ENCODE measurements at places on chromosomes 11 and 22. TPM values are rescaled to one million over a fixed set of nuclear protein-coding genes. Genes with fewer than 3 reads are reported as not detected.

BCR gene
- total RNA-seq, result 47.4 TPM

IL18 gene
- total RNA-seq, result not detected

RFPL1 gene
- not detected for total RNA-seq

AMOTL1 gene
- total RNA-seq, result 5.4 TPM

OR8A1 gene
- total RNA-seq, result not detected

SLC17A6 gene
- total RNA-seq, result not detected

FGF3 gene
- total RNA-seq, result not detected

GRCh38 chr11:128884703-128885338 lies 6.3 kb upstream of the KCNJ5 start:
- peak; percentile 90 for DNase-seq

DNA sequence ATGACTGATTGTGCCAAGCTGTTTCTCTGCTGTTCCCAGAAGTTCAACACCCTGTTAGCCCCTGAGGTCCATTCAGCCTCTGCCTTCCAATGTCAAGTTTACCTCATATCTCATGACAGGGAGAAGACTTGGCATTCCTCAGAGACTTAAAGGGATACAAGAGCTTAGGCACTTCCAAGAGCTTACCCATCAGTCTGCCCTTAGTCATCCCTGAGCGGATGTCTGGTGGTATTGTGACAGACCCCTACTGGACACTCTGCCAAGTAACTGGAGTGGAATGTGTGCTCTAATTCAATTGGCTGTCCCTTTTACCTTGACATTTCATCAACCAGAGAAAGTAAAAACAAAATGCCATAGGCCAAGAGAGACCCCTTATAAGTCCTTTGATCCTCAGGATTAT lies 151.5 kb downstream of the AASDHPPT start:
- no peak for DNase-seq

- DNase-seq, result no peak
Observed at GRCh38 chr22:45462034-45462655, 40.5 kb upstream of the FBLN1 start.

DNA sequence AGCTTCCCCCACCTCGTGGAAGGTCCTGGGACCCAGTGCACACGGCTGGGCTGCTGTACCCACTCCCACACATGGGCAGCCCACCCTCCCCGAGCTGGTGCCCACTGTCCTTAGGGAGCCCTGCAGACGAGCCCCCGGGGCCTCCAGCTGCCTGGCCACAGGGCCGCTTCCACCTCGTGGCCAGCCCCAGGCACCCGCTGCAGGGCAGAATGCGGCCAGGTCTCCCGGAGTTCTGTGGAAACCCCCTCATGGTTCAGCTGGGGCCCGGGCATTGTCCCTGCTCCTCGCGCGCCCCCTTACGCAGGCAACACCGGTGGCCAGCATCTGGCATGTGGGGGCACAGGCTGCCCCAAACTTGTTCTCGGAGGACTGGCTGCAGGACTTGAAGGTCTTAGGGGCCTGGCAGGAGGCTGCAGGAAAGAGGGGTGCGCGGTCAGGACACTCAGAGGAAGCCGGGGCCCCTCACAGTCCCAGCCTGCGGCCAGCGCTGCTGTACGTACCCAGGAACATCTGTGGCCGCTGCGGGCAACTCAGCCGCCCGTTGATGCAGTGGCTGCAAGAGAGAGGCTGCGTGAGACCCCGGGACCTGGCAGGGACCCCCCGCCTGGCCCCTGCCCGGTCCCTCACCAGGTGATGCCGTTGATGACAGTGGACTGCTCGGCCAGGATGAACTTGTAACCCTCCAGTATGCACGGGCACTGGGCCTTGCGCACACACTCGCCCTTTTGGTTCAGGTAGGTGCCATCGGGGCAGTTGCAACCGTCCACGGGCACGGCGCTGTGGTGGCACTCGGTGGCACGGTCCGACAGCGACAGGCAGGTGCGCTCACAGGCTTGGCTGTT lies 9.7 kb downstream of the MUC6 start:
- no peak for DNase-seq

- DNase-seq, result peak; percentile 59
Observed at GRCh38 chr22:11066458-11067285, 4461.3 kb upstream of the OR11H1 start.

DNA sequence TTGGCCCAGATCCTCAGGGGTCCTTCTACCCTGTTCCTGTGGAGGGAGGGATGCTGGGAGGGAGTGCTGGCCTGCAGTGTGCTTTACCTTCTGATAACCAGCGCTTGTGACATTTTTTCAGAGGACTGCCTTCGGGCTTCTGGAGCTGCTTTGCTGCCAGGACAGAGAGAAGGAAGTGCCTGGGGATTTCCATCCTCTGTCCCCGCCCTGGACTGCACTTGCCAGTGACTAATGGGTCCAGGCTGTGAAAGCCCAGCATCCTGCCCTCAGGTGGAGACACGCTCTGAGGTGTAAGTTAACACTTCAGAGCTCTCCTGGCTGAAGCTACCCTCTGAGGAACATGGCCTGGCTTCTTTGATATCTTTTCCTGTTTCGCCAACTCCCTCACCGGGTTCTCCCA lies 158.7 kb upstream of the SYT13 start:
- DNase-seq, result peak; percentile 54

GRCh38 chr11:11177156-11177808 lies 175.8 kb downstream of the CSNK2A3 start:
- peak; percentile 45 for DNase-seq

- DNase-seq, result no peak
Observed at GRCh38 chr11:18352581-18352980, 30.2 kb downstream of the GTF2H1 start.

- no peak for DNase-seq
Observed at GRCh38 chr11:105610871-105611571, 1.1 kb downstream of the GRIA4 start.

DNA sequence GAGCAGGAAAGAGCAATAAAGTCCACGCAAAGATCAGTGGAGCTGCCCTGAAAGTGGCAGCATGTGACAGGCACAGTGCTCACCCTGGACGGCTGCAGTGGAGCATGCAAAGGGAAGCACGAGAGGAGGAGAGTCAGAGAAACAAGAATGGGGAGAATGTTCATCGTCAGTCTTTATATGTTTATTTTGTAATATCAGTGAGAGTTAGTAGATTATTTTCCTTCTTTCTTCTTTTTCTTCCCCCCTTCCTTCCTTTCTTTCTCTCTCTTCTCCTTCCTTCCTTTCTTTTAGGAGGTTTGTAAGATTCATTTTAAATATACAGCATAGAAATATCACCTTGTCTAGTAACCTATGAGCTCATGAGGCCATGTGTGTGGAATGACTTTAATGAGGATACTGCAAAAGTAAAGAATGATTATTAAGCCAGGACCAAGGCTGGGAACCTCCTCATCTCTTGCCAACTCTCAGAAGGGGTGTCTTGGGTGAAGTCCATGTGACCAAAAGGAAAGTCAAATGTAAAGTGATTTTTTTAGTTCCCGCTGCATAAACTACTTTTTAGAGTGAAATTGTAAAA lies 321.1 kb downstream of the AASDHPPT start:
- no peak for DNase-seq

- no peak for DNase-seq
Observed at GRCh38 chr22:24893341-24894070, 53.0 kb downstream of the LHFPL7 start.

DNA sequence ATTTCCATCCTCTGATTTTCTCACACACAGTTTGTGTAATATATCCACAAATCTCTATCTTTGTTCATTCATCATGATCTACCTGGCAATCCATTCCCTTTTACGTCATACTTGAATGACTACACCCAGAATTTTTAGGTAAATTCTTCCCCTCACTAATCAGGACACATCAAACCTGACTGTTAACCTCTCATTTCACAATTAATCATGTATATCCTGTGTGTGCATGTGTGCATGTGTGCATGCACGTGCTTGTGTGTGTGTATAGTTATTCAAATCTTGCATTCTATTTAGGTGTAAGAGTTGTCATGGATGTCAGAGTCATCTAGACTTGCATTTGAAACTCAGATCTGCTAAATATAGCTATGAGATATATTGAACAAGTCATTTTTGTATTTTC lies 130.4 kb downstream of the KIF18A start:
- no peak for DNase-seq

DNA sequence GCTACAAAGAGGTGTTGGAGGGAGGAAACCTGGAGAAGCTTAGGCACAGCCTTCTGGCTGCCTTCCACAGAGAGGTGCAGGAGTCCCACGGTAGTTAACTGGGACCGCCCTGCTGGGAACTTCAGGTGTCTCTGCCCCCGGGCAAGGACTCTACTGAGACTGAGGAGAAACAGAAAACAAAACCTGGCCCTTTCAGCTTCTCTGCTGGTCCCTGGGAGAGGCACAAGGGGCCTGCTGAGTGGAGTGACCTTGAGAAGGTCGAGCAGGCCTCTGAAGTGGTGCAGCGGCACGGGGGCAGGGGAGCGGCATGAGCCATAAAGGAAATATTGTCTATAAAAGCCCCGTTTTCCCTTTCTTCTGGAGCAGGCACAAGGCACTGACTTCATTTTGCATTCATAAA lies 38.9 kb downstream of the NTM start:
- DNase-seq, result no peak

DNA sequence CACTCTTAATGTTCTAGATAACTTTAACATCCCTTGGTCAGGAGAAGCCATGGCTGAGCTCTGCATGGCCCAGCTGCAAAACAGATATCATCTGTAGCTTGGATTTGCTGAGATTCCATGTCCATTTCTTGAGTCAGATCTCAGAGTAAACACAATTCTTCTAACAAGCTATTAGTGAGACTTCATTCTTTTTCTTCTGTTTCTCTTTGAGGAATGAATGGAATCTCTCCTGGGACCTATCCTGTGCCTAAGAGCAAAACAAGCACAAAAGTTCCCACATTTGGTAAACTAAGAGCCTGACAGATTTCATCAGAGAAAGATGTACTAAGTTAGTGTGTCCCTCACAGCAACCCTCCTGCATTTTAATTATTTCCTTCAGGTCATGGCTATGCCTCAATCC lies 142.8 kb downstream of the MAML2 start:
- no peak for DNase-seq

DNA sequence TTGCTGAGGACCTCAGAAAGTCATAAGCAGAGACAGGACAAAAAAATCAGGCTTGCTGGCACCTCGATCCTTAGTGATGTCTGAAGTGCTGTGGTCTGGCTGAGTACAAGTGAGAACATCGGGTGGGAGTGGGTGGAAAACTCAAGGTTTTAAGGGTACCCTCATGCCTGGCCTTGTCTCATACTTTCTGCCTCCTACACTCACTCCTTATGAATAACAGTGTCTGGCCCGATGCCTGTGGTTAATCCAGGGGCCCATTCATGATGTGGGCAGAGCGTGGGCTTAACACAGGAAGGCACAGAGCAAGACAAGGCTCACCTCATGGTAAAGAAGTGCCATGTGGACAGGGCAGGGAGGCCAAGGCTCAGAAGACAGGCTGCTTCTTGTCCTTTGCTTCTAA lies 11.0 kb upstream of the UCP3 start:
- DNase-seq, result peak; percentile 70

All from activated CD4-positive, alpha-beta T cell treated with anti-CD3 and anti-CD28 coated beads, Interleukin-2, amount 10 ng/mL, durations not matched to agents 24 days and 14 days (primary cell).